CD4-positive, alpha-beta T cell treated with Interleukin-6 at 100 ng/mL for 8 hours (primary cell): ENCODE measurements at places on chromosomes 5 and 9.

DNA sequence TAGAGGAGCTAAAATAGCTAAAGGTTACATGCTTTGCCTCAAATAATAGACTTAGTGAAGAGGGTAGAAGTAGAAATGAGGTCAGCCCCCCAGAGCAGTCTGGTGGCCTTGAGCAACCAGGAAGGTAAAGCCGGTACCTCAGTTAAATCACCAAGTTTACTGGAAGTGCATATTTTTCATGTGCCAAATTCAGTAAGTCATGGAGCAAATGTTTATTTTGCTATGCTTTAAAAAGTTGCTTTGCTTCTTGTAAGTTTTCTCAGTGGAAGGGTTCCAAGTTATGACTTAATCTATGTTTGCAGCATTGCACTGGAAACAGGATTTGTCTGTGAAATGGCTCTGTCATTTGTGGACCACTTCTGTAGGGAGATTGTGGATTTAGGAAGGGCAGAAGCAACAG lies 256.7 kb downstream of the ARRDC3 start:
- DNase-seq, result no peak

- DNase-seq, result no peak
Measured at GRCh38 chr5:68290847-68291246, 75.3 kb downstream of the PIK3R1 start.

- DNase-seq, result no peak
Measured at GRCh38 chr5:113118765-113119164, 142.2 kb downstream of the DCP2 start.

DNA sequence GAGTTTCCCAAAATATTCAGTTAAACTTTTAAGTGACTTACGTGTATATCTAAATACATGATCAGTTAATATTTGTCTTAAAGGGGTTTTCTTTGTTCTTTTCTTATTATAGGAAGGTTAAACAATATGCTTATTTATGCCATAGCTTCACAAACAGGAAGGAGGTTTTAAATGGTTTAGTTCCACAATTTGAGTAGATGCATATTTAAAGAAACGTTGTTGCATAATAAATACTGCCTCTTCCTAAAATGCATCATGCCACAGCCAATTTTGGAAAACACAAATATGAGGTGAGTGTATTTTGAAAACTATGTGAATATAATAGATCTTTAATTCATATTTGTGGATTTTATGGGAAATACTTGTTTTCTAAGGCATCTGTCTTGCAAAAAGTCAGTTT lies 2.5 kb upstream of the ADRB2 start:
- no peak for DNase-seq

- no peak for DNase-seq
Measured at GRCh38 chr5:54612711-54613110, 95.2 kb downstream of the SNX18 start.

- peak; percentile 75 for DNase-seq
Measured at GRCh38 chr9:129609486-129610212, 11.3 kb downstream of the C9orf50 start.

DNA sequence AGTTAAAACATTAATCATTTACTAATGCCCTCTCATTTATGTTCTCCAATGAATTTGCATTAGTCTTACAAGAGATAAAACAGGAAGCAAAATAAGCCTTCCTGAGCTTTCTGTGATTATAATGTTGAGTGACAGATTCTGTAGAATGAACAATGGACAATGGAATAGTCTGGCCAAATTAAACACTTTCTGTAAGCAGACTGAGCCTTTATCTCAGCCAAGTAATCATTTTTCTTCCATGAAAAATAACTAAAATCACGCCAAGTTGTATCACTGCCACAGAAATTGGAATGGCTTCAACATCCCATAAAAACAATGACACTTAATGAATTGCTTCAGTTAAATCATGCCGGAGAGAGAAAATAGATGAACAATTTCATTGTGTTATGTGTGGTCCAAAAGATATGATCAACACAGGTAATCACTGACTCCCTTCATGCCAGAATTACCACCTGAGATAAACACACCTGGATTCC lies 63.0 kb downstream of the TSSK1B start:
- no peak for DNase-seq

DNA sequence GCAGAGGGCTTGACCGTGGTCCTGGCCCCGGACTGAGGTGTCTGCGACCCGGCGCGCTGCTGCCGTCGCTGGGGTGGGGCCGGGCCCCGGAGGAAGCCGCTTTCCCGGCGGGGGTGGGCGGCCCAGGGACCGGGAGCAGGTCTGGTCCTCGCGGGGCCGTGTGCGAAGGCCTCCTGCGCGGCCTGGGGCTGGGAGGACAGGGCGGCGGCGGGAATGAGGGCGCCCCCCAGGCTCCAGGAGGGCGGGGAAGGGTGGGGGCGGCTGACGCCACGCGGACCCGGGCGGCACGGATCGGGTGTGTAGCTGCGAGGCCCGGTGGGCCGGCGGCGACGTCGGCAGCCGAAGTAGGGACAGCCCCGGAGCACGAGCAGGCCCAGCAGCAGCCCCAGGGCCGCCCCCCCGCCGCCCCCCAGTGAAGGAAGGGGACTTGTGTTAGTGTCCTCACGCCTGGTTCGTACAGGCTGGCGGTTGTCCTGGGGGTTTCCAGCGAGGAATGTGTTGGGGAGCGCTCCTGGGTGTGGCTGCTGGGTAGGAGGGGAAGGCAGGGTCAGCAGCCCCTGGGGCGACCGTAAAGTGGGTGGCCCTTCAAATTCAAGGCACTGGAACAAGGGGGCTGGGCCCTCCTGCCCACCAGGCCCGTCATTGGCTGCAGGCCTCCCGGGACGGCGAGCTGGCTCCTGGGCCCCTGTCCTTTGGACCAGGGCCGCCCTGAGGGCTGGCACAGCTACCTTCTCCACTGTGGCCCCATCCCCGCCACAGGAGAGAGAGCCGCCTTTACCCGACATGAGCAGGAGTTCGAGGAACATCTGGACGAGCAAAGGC lies 597 bp upstream of the TMEM250 start:
- DNase-seq, result no peak

- no peak for DNase-seq
Measured at GRCh38 chr5:124648902-124649467, 97.5 kb downstream of the ZNF608 start.

GRCh38 chr9:78778861-78779374 lies 482.0 kb downstream of the PSAT1 start:
- no peak for DNase-seq

DNA sequence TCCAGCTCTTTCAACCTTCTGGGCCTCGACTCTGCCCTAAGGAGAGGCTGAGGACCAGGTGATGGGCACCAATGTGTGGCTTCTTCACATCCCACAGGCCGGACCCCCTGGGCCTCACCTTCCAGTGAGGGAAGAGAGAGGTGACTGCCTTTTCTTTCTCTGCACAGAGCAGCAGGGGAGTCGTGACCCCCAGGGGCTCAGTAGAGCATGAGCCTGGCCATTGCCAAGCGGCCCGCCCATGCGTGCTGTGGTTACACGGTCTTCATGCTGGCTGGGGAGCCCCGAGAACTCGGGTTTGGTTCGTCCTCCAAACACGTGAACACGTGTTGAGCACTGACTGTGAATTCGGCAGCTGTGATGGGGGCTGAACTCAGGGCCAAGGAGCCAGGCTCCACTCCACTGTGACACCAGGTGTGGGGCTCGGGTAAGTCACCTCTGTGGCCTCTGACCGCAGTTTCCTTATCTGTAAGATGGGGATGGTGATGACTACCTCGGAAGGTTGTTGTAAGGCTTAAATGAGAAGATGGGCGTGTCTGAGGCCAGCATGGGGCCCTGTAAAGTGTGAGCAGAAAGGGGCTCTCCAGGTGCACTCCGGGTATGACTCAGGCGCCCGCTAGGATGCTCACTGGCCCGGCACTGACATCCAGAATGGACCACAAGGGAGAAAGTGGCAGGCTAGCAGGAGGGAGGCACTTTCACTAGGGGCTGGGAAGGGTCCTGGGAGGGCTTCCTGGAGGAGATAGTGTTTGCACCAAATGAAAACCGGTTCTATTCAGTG lies 13.4 kb upstream of the GRHPR start:
- peak; percentile 66 for DNase-seq

GRCh38 chr9:16003785-16004184 lies 450.9 kb downstream of the CCDC171 start:
- DNase-seq, result no peak

GRCh38 chr5:176436656-176437055 lies 11.5 kb upstream of the FAF2 start:
- no peak for DNase-seq

- no peak for DNase-seq
Measured at GRCh38 chr5:150009671-150010387, 9.3 kb downstream of the HMGXB3 start.

DNA sequence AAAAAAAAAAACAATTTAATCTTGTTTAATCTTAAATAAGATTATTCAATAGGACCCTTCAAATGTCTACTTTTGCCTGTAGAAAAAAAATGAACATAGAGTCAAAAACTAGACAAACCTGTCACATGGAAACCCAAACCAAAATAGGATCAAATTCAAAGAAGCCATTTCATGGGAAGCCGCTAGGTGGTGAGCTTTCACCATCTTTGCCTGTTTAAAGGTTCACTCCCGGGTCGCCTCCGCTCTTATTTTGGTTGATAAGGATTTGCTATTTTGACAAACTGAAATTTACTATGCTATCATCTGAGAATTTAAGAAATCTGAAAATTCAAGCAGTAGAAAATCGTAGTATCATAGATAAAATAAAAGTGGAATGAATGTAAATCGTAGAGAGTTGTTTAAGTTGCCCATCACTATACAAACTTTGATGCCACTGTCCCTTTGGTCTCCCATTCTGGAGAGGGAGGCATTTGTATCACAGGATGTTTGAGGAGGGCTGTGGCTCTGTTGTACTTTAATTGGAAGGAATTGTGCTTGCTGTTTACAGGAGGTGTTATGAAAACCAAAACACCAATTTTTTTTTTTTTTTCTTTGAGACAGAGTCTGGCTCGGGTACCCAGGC lies 43.5 kb upstream of the DNAH5 start:
- no peak for DNase-seq
